ENCODE measurements at places on chromosomes 3 and 15.

DNA sequence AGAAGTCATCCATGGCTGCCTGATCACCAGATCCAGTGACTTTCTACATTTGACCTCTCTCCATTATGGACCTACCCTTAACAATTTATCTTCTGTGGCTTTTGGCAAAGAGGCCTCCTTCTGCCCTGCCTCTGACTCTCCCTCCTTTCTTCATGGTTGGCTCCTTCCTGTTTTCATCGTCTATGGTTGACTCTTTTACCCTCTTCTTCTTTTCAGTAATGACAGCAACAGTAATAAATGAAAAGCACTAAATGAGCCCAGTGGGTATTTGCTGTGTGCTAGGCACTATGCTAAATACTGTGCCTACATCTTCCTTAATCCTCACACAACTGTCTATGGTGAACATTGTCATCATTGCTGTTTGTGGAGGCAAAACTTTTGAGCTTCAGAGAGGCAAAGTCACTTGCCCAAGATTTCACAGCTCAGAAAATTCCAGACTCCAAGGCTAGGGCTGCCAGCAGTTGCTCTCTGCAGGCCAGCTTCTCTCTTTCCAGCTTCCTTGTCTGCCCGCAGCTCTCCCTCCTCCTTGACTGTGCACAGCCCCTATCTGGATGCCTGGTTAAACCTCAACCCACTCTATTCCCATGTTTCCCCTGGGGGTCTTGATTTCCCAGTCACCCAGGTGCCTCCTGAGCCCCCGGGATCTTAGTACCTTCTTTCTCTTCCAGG is 24.6 kb downstream of the ITPR1 start:
- no peak for DNase-seq

GRCh38 chr15:54082836-54083492 is 104.7 kb downstream of the UNC13C start:
- no peak for DNase-seq

DNA sequence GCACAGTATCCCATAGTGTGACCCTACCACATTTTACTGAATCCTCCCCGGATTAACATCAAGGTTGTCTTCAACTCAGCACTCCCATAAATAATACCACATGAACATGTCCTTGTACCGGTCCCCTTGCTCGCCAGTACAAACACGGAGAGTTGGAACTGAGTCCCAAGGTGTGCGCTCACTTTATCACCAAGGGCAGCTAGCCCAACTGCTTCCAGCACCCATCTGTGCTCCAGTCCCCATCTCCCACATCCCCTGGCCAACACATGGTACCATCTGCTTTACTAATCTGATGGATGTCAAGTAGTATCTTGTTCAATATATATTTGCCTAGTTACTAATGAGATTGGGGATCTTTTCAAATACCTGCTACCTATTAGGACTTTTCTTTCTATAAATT is 64.7 kb downstream of the ISG20 start:
- no peak for DNase-seq

- DNase-seq = no peak
These were observed 471.0 kb upstream of the SEMA6D start for GRCh38 chr15:47246317-47246716.

GRCh38 chr3:14771593-14772497 is 46.9 kb upstream of the FGD5 start:
- no peak for DNase-seq

GRCh38 chr3:58507356-58508078 is 15.6 kb downstream of the KCTD6 start:
- no peak for DNase-seq

- DNase-seq = no peak
These were observed 25.8 kb upstream of the NEDD4 start for GRCh38 chr15:56019060-56019793.

GRCh38 chr3:179236669-179237301 is 14.1 kb downstream of the KCNMB3 start:
- DNase-seq = no peak

GRCh38 chr3:109963831-109964230 is 626.5 kb upstream of the DPPA4 start:
- DNase-seq = no peak

DNA sequence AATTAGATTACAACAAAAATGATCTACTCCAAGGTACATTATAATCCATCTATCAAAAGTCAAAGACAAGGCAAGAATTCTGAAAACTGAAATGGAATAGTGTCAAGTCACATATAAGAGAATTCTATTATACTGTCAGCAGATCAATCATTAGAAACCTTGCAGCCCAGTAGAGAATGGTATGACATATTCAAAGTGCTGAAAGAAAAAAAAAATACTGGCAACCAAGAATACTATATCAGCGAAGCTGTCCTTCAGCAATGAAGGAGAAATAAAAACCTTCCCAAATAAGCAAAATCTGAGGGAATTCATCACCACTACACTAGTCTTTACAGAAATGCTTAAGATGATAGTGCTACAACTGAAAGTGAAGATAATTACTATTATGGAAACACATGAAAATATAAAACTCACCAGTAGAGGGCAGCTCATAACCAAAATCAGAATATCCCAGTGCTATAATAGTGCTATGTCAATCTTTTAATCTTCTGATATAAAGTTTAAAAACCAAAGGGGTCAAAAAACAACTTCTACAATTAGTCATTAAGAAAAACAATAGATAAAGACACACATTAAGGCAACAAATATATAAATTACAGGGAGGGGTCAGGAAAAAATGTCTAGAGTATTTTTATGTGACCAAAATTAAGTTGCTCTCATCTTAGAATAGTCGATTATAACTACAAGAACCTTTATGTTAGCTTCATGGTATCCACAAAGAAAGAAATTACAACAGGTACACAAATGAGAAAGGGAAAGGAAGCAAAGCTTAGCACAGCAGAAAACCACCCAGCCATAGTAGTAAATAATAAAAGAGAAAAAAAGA is 190.7 kb upstream of the CNTN6 start:
- DNase-seq = no peak

DNA sequence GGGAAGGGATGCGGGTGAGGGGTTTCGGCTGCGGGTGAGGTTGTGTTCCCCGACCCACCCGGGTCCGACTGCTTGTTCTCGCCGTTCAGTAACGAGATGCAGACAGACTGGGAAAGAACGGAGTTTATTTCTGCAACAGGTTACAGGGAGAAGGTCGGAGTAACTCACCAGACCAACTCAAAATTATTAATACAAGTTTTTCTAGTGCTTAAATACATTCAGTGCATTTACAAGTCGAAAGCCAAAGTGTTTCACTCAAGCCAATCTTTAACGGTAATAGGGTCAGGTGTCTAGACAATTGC is 492 bp upstream of the HIGD1A start:
- no peak for DNase-seq

GRCh38 chr15:85406916-85407315 is 26.5 kb downstream of the AKAP13 start:
- no peak for DNase-seq

DNA sequence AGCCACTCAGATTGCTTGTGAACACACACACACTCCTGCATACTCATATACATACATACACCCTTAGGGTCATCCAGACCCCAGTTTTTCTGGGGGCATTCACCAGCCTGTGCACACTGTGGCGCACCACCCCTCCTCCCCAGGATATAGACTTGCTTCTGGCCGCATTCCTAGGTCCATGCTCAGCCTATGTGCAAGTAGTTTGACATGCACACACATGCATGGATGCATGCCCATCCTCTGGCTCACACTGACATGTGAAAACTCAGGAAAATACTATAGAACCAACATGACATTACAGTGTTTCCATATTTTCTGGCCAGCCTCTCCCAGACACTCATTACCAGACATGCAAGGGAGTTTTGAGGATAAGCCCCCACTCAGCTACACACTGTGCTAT is 79.3 kb upstream of the POLG start:
- no peak for DNase-seq

DNA sequence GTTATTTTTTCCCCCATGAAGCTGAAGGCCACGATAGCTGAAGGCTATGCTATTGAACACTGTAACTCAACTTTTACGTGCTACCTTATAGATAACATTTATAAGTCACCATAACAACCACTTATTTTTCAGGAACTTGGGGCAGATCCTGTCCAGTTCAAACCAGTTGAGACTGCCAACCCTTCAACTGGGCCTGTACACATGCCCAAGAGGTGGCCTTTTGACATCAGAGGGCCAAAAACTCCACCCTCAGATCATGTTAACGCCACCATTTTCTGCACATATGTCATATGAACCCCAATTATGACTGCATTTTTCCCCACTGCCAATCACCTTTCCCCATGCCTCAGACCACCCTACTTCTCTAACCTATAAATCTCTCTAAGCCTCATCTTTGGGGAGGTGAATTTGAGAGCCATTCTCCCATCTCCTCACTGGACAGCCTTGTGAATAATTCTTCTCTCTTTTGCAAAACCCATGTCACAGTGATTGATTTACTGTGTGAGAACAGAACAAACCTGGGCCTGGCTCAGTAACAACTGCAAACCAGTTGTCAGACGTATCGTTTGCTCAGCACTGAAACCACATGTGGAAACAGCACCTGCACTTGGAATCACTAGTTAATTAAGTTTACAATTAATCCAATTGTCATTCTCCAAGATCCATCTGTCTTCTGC is 42.5 kb downstream of the ZNF445 start:
- DNase-seq = no peak

DNA sequence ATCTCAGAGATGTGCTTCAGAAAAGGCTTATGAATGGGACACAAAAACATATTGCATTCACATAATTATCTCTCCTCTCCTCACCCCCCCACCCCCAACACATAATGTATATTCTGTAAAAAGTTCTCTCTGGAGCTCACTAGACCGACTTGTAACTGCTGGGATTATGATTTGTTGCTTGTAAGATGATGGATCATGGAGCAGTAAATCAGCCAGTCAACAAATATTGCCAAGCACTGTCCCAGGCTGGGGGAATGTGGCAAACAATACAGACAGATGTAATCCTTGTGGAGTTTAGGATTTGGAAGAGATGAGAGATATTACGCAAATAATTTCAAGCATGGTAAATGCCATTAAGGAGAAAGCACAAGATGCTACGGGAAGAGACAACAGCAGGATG is 114.8 kb downstream of the PEX5L start:
- no peak for DNase-seq

DNA sequence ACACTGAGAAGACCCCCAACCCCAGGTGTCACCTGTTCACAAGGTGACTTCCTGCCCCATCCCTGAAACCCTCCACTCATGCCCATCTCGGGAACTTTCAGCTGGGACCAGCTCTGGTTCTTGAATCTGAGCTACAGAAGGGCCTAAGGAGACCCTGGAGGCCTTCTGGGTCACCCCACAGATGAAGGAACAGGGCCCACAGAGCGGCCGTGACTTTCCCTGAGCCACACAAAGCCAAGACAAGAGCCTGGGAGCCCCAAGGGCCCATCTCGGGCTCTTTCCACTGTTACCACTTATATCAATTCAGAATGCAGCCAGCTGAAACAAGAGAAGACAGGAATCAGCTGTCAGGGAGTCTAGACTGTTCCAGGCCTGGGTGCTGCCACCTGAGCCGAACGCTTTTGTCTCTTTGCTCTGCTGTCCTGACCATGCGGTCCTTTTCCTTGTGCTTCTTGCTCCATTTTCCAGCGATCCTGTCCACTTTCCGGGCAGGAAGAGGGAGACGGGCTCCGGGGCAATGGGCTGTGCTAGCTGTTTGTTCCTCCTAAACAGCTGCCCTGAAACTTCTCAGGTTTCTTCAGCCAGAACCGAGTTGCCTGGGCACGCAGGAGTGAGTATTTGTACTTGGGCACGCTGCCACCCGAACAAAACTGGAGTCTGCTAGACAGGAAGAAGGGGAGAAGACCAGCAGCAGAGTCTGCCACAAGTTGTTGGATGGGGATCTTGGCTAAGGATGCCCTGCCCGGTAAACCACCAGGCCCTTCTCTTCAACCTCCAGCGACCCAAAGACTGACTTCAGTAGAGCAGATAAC is 28.0 kb upstream of the PIGZ start:
- DNase-seq = no peak

DNA sequence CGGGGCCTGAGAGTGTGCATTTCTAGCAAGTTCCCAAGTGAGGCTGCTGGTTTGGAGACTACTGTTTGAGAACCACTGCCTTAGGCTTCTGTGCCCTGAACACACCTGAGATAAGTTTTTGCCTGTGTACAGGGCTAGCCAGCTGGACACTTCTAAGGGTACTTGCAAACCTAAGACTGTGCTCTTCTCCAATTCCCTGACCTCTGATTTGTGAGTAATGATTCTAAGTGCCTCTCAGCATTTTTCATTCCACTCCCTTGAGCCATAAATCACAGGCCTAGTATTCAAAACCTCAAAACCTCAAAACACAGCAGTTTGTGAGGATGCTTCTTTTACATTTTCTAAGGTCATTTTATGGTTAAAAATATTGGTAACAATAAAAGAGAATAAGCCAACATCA is 148.4 kb downstream of the CHST2 start:
- DNase-seq = no peak

DNA sequence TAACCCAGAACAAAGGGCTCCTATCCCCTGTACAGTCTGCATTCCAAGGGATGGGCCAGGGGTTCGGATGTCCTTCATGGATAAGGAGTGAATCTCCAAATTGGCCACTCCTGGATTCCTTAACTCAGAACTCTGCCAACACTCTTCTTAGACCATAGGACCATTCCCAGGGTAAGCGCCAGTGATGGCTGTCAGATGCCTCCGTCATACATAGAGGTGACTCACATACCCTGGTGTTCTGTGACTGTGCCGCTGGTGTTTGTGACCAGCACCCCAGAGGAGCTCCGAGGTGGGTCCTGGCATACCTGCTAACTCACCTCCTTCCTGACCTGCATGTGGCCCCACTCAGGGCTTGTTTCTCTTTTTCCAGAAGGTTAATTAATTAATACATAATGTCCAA is 134.7 kb downstream of the KLF13 start:
- DNase-seq = no peak

DNA sequence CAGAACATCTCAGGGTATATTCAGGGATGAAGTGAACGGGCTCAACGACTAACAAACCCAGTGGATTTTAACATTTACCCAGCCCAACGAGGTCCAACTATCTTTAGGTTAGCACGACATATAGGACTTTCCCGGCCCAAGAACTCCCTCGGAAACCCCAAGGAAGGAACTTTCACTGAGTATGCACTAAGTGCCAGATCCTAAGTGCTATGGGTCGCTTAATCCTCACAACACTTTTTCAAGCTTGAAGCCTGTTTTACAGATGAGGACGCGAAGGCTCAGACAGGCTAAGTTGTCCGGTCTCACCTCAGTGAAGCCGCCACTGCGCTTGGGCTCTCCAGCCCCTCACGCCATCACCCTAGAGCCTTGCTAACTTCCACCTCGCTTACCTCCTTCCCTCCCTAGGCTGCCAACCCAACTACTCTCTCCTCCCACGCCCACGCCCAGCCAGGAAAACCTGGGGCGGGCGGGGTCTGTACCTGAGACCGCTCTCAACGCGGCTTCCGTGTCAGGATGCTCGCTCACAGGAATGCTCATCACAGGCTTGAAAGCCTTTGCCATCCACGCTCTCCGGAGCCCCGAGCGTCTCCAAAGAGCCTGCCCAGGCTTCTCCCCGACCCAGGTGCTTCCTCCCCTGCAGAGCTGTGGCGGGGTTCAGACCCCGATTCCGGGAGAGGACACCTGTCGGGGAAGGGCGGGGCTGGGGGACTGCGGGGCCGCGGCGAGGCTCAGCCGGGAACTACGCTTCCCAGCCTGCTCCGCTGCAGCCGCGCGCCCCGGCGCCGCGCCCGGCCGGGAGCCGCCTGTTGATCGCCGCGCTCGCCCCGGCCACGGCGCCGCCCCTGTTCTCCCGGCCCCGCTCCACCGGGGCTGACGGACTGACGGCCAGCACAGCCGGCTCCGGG is at the start of gene TMOD2:
TSS of gene TMOD2 (plus strand) at position 806 of the 905 bp plus-strand sequence. CDS start 14,845 bp downstream, outside the sequence.
- DNase-seq = no peak
